ENCODE measurements at places on chromosomes 13 and 19. TPM values are rescaled to one million over a fixed set of nuclear protein-coding genes. Genes with fewer than 3 reads are reported as not detected.
A peak's percentile ranks its signal among the peaks of the same experiment; 100 is the strongest.

The LIM2 gene
- not detected for total RNA-seq

The ZNF320 gene
- 19.0 TPM for total RNA-seq

The FKRP gene
- 14.2 TPM for total RNA-seq

- no peaks in the 10 kb centered on the region for H3K27me3 ChIP-seq
- no peak overlapping the region for H3K4me3 ChIP-seq
- peaks cover 73% of the 10 kb centered on the region for H3K36me3 ChIP-seq
- no peaks in the 10 kb centered on the region for H3K4me1 ChIP-seq
These were observed 25.1 kb downstream of the CARS2 start for GRCh38 chr13:110680852-110681251.

DNA sequence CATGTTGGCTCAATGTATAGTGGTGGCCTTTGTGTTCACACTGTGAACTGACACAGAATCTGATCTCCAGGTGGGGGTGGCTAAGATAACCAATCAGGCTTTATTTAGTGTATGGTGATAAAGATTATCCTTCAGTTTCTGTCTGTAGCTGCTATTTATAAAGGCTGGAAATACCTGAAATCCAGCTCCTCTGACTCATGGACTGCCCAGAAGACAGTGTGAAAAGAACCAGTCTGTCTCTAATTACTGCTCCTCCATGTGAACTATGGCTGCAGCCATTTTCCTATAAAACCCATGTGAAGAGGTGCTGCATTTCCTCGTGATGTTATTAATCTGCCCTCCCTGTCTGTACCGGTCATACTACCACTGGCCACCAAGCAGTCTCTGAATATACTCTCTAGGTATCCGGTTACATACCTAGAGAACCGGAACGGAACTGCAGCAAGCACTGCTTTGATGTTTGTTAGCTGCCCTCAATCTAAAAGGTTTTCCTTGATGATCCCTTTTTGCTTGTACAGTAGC lies 238.0 kb downstream of the LHFPL6 start:
- H3K36me3 ChIP-seq: no peaks in the 10 kb centered on the region
- no peak for DNase-seq
- no peak overlapping the region for H3K27ac ChIP-seq
- no peaks in the 10 kb centered on the region for H3K4me1 ChIP-seq
- no peaks in the 10 kb centered on the region for H3K27me3 ChIP-seq

- H3K36me3 ChIP-seq: no peaks in the 10 kb centered on the region
- no peak overlapping the region for H3K27ac ChIP-seq
- no peaks in the 10 kb centered on the region for H3K4me1 ChIP-seq
- no peak overlapping the region for H3K4me3 ChIP-seq
These were observed 30.0 kb downstream of the KEAP1 start for GRCh38 chr19:10473192-10473591.

- peaks cover 10% of the 10 kb centered on the region for H3K36me3 ChIP-seq
- no peaks in the 10 kb centered on the region for H3K27me3 ChIP-seq
- H3K4me1 ChIP-seq: no peaks in the 10 kb centered on the region
- no peak overlapping the region for H3K4me3 ChIP-seq
- no peak overlapping the region for H3K27ac ChIP-seq
These were observed 57.1 kb downstream of the TRPM4 start for GRCh38 chr19:49214701-49215100.

- no peaks in the 10 kb centered on the region for H3K4me1 ChIP-seq
- H3K27ac ChIP-seq: no peak overlapping the region
- H3K4me3 ChIP-seq: no peak overlapping the region
- no peaks in the 10 kb centered on the region for H3K36me3 ChIP-seq
- DNase-seq: no peak
These were observed 77.4 kb upstream of the LRCH1 start for GRCh38 chr13:46475541-46475991.

- no peaks in the 10 kb centered on the region for H3K36me3 ChIP-seq
- H3K27me3 ChIP-seq: no peaks in the 10 kb centered on the region
- no peak overlapping the region for H3K4me3 ChIP-seq
- H3K27ac ChIP-seq: peak overlapping the region; percentile 55
- H3K4me1 ChIP-seq: peaks cover 36% of the 10 kb centered on the region
These were observed 23.3 kb downstream of the PBX4 start for GRCh38 chr19:19595171-19595701.

- peak; percentile 97 for DNase-seq
- peak within 1 kb of the TSS; percentile 79 for H3K27ac ChIP-seq
- H3K36me3 ChIP-seq: peaks cover 6% of the 10 kb centered on the region
- peaks cover 12% of the 10 kb centered on the region for H3K4me1 ChIP-seq
- H3K4me3 ChIP-seq: peak within 1 kb of the TSS; percentile 76
These were observed at the start of gene ZNF223 for GRCh38 chr19:44051650-44052402. ZNF223 (plus strand) TSS chr19:44052036; CDS start chr19:44055177, 3,141 bp downstream.

- H3K27me3 ChIP-seq: peaks cover 27% of the 10 kb centered on the region
- H3K4me3 ChIP-seq: peak overlapping the region; percentile 51
- peaks cover 21% of the 10 kb centered on the region for H3K4me1 ChIP-seq
- peak; percentile 87 for DNase-seq
These were observed 4.7 kb downstream of the PRR36 start for GRCh38 chr19:7869453-7869909.
